Vagina (tissue), 2 donors: ENCODE measurements at places on chromosomes 16 and 17.
A peak's percentile ranks its signal among the peaks of the same experiment; 100 is the strongest.

- peaks cover 30% of the 10 kb centered on the region for H3K4me1 ChIP-seq
- no peaks in the 10 kb centered on the region for H3K27me3 ChIP-seq
- DNase-seq = no peak
- peak within 1 kb of the TSS; percentile 81 for H3K27ac ChIP-seq
Measured at GRCh38 chr17:80991645-80992076, at the start of gene CHMP6. TSS of gene CHMP6 (plus strand) at chr17:80991841. CDS start at chr17:80991919, 78 bp downstream.

DNA sequence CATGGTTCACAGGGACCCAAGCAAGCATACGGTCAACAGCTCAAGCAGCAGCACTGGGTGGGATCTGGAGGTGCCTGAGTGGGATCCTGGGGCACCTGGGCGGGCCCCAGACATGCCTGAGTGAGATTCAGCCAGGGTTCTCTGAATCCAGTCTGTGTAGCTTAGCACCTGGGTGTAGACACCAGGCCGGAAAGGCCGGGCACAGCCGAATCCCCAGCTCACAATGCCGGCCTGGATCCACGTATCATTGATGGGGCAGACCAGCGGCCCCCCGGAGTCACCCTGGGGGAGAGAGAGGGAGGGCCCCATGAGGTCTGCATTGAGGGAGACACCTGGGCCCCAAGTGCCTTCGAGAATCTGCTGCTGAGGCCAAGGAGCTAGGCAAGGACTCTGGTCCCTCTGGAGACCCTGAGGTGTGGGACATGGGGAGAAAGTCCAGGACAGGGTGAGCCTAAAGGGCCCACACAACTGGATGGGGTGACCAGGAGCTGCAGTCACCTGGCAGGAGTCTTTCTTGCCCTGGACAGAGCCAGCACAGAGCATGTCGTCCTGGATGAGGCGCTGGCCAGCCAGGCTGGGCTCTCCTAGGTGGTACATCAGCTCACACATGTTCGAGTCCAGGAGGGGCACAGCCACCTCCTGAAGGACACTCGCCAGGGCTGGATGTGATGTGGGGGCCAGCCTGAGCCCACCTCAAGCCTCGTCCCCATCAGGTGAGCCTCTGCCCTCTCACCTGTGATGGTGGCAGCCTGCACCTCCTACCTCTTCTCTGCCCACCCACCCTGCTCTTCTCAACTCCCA, 9.7 kb downstream of the ZG16B start:
- H3K4me1 ChIP-seq = peaks cover 23% of the 10 kb centered on the region
- no peaks in the 10 kb centered on the region for H3K36me3 ChIP-seq
- no peaks in the 10 kb centered on the region for H3K27me3 ChIP-seq
- H3K27ac ChIP-seq = no peak overlapping the region
- no peak for DNase-seq

GRCh38 chr17:17564896-17565295, 26.6 kb downstream of the PEMT start:
- H3K36me3 ChIP-seq = no peaks in the 10 kb centered on the region
- DNase-seq = no peak
- H3K4me1 ChIP-seq = peaks cover 41% of the 10 kb centered on the region
- no peak overlapping the region for H3K4me3 ChIP-seq

DNA sequence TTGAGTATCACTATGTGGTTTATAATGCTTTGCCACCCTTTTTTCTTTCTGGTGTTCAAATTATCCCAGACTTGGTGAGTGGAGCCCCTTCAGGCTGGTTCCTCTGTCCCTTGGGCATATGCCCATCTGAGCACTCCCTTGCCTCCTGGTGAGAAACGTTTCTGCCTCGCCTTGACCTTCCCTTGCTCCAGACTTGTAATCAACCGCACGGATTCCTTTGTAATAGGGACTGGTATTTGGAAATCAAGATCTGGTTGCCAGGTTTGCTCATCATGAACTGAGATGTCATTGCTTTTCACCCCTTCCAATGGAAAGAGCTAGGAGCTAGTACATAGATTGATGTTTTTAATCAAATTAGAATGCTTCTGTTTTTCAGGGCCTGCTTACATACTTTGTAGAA, 43.7 kb downstream of the SEC14L1 start:
- no peak overlapping the region for H3K27ac ChIP-seq
- no peak overlapping the region for H3K4me3 ChIP-seq
- no peak for DNase-seq

DNA sequence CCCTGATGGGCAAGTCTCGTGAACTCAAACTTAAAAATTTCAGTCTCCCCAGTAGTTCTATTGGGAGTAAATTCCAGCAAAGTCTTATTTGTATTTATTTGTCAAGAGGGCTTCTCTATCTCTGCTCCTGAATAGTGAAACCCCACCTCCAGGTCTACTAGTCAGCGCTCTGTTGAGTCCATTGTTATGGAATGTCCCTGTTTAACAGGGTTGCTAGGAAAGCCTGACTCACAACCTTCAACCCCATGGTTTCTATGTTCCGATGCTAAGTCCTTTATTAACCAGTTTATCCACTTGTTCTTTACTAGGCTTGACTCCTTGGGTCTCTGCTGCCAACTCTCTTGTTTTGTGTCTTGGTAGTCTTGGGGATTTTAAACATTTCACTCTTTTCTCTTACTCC, 250.7 kb upstream of the MYOCD start:
- no peak for DNase-seq
- H3K36me3 ChIP-seq = no peaks in the 10 kb centered on the region
- no peaks in the 10 kb centered on the region for H3K4me1 ChIP-seq
- H3K4me3 ChIP-seq = no peak overlapping the region
- H3K27me3 ChIP-seq = no peaks in the 10 kb centered on the region

DNA sequence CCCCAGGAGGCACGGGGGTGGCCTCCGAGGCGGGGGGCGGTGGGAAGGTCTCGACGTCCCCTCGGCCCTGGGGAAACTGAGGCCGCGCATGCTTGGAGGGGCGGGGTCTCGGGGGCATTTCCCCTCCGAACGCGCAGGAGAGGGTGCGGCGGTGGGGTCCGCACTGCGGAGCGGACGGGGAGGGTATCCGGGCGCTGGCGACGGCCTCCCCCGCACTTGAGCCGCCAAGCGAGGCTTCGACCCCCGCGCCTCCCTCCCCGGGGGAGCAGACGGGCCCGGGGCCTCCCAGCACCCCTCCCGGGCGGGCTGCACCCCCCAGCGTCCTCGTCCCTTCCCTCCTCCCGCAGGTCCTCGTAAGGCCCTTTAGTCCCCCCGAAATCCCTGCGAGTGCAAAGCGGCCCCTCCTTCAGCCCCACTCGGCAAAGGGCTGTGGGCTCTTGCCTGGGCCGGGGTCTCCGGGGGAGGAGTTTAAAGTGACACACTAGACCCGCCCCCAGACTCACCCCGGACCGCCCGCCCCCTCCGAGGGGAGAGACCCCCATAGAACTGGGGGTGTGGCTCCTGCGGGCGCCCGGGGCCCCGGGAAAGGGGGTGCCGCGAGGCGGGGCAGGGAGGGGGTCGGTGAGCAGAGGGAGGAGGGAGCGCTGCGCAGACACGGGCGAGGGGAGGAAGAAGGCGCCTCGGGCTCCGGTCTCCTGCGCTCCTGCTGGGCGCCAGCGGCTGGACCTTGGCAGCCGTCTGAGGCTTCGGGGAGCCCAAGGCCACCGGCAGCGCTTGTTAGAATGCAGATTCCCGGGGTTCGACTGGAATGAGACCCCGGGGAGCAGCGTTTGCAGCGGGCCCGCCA, 632 bp downstream of the BAIAP3 start:
- H3K27ac ChIP-seq = no peak overlapping the region
- H3K4me3 ChIP-seq = peak overlapping the region; percentile 41

GRCh38 chr17:11279776-11280344, 38.8 kb downstream of the SHISA6 start:
- DNase-seq = peak; percentile 65
- H3K4me3 ChIP-seq = no peak overlapping the region
- no peak overlapping the region for H3K27ac ChIP-seq
- no peaks in the 10 kb centered on the region for H3K36me3 ChIP-seq

DNA sequence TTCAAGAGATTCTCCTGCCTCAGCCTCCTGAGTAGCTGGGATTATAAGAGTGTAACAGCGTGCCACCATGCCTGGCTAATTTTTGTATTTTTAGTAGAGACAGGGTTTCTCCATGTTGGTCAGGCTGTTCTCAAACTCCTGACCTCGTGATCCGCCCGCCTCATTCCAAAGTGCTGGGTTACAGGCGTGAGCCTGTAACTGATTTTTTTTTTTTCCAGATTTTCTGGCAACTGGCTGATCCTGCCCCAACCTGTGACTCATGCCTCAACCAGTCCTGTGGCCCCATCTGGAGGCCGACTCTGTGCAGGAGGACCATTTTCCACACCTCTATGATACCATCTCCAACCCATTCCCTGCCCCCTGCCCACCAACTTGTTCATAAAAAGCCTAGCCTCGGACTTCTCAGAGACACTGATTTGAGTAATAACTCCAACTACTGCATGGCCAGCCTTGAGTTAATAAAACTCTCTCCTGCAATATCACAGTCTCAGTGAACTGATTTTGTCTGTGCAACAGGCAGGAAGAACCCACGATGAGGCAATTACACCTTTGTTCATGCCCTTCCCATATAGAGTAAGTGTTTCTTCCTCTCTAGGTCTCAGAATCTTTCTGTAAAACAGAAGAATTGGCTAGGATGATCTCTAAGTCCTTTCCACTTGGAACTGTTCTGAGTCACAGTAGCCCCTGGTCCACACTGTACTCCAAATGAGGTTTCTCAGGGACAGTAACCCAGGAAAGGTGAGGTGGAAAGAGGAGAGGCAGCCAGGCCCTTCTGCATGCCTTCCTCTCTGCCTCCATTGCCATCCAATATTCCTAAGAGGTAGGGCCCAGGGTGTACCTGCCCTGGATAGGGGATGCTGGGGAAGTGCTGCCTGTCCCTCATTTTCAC, 8.8 kb upstream of the CNOT1 start:
- H3K27ac ChIP-seq = no peak overlapping the region
- peaks cover 6% of the 10 kb centered on the region for H3K4me1 ChIP-seq

GRCh38 chr17:80811181-80812105, 180.2 kb upstream of the CHMP6 start:
- no peaks in the 10 kb centered on the region for H3K4me1 ChIP-seq
- H3K36me3 ChIP-seq = no peaks in the 10 kb centered on the region
- H3K4me3 ChIP-seq = no peak overlapping the region
- H3K27me3 ChIP-seq = no peaks in the 10 kb centered on the region
